Activated effector memory CD4-positive, alpha-beta T cell treated with Interleukin-2 at 50 U/mL for 16 hours (primary cell): ENCODE measurements at places on chromosomes 3 and 15.

GRCh38 chr3:125374996-125375941 lies at the start of gene ZNF148:
Gene ZNF148, minus strand, starts transcription at chr3:125375325. Its CDS starts 61,685 bp downstream, at chr3:125313640.
- peak; percentile 89 for DNase-seq

DNA sequence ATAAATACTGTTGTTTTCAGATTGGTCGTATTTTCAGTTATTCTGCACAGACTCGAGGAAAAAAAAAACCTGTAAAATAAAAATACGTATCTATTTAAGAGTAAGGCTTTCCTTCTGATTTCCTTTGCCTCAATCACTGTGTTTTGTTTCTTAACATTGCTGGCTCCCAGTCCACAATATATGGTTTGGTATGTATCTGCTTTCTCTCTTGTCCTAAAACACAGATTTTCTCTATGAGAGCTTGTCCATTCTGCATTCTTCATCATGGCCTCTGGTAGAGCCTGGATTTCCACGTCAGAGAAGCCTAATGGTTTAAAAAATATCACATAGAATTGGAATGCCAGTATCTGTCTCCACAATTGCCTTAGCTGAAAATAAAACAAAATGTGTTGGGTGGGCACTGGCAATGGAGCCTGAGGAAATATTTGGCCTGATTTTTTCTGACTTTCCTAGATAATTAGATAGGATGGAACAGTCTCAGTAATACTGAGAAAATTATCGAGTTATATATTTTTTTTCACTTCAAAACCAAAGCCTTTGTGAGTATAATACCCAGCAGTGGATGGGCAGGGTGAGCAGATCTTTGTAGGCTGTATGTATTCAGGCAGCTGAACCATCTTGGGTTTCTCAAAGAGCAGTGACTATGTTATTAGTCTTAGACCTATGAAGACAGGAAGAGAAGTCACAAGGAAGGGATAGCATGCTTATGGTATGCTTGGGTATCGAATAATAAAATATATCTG lies 1.9 kb downstream of the CD200 start:
- no peak for DNase-seq

- no peak for DNase-seq
Measured at GRCh38 chr15:56227306-56227705, 16.4 kb downstream of the RFX7 start.

DNA sequence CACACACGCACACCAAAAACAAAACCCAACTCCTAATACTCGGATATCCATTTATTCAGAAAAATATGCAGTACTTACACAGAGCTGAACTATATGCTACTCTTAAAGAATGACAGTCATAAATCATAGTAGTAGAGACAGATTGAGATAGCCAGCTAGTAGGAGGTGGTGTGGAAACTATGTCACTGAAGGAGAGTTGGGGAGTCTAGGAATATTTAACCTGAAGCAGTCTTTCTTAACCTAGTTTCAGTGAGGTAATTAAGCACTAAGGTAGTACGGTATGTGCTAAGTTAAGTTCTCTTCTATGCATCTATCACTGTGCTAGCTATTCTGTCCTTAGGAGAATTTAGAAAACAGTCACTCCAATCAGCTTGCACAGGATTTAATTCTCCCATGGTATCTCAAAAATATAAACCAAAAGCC lies 54.2 kb downstream of the ANKRD28 start:
- no peak for DNase-seq

DNA sequence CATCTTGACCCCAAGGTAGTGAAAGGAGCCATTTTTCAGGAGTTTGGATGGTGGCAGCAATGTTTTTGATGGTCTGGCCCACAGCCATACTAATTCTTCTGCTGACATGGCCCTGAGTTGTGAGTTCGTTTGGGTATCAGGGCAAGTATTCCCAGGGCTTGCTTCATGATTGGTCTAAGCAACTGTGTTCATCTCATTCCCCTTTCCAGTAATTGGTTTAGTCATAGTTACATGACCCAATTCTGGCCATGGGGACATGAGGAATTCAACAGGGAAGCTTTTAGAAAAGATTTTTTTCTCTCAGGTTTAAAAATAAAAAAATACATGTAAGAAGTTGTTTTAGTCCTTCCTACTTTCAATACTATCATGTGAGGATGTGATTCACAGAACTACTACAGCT lies 150.5 kb upstream of the NPHP3 start:
- no peak for DNase-seq

GRCh38 chr3:141228395-141228794 lies 3.2 kb upstream of the PXYLP1 start:
- no peak for DNase-seq

GRCh38 chr3:192858849-192859585 lies 58.6 kb downstream of the MB21D2 start:
- DNase-seq = no peak

DNA sequence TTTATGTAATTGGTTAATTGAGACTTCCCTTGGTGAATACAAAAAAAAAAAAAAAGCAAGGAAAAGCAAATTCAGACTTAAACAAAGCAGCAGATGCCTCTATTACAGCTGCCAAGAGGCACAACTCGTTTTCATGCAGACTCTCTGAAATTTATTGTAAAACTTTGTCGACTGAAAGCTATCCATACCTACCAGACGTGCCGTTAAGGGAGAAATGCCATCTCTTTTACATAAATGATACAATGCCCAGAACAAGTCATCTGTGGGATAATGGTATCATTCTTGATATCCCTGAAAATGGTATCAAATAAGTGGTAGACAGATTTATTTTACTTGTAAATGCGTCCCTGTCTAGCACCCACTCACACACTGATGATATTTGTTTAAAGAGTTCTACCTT lies 724.2 kb downstream of the NSUN3 start:
- DNase-seq = no peak

DNA sequence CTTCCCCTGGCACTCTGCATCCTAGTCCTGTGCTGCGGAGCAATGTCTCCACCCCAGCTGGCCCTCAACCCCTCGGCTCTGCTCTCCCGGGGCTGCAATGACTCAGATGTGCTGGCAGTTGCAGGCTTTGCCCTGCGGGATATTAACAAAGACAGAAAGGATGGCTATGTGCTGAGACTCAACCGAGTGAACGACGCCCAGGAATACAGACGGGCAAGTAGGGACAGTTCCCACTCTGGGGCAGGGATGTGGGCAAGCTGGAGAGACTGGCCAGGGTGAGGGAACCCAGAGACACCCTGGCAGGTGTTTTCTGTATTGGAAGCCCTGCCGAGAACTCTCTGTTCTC lies 247 bp downstream of the FETUB start:
- no peak for DNase-seq

GRCh38 chr15:62994975-62995681 lies 47.4 kb upstream of the TPM1 start:
- DNase-seq = no peak

GRCh38 chr3:134104031-134104430 lies 74.3 kb upstream of the SLCO2A1 start:
- no peak for DNase-seq

- no peak for DNase-seq
Measured at GRCh38 chr3:31610700-31611275, 78.1 kb downstream of the STT3B start.

- no peak for DNase-seq
Measured at GRCh38 chr3:120209425-120209824, 75.6 kb downstream of the GPR156 start.

- DNase-seq = no peak
Measured at GRCh38 chr3:169841171-169841570, 28.5 kb upstream of the LRRC34 start.

- no peak for DNase-seq
Measured at GRCh38 chr3:81931265-81932251, 170.1 kb upstream of the GBE1 start.

DNA sequence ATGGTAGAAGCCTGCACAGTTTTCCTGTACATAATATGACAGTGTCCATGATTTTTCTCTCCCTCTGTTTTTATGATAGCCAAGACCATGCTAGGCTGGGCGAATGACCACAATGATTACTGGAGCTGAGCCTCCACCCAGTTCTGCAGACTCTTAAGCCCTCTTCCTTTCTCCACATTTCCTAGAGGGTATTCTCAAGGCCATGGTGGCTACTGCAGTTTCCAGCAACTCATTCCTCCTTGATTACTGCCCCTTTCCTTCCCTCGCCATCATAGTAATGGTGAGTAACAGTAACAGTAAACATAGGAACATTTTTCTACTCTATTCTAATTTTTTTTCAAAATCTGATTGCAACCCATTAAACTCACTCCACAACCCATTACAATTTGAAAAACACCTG lies 20.2 kb downstream of the TNIK start:
- DNase-seq = no peak

DNA sequence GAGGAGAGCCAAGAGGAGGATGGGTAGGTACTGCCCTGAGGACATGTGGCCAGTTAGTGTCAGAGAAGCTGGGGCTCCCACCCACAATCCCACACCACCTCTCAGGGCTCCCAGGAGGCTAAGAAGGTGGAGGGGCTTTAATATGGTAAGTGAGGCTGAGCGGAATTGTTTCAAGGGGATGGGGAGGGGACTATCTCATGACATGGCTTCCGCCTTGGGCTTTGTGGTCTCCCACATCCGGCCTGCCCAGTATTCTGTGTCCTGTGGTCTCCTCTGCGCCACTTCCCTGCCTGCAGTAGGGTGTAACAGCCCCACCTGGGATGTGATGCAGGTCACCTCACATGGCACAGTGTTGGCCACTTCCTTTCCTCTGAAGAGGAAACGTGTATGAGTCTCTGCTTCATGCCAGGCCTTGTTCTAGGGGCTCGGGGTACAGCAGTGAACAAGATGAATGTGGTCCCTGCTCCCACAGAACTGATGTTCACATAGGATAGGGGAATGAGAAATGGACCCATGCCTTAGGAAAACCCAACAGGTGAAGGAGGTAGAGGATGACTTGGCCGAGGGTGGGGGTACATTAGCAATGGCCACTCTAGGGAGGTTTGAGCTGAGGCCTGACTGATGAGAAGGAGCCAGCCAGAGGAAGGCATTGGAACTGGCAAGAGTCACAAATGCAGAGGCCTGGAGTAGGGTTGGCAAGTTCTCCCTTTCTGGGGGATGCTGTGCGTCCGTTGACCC lies 3.2 kb downstream of the NEIL1 start:
- DNase-seq = peak; percentile 75

DNA sequence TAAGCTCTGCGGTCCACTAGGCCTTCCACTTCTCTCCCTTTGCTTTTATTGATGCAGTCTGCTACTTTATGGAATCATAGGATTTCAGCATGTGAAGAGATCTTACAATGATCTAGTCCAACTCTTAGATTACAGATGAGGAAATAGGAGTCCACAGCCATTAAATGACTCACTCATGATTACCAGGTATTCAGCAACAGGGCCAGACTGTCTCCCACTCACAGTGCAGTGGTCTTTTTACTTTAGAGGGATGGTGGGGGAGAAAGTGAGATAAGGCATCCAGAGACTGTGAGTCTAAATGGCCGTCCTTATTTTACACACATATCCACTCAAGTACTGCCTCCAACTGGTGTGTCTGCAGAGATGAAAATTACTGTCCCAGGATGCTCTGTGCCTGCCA lies 88.5 kb upstream of the SKOR1 start:
- no peak for DNase-seq

DNA sequence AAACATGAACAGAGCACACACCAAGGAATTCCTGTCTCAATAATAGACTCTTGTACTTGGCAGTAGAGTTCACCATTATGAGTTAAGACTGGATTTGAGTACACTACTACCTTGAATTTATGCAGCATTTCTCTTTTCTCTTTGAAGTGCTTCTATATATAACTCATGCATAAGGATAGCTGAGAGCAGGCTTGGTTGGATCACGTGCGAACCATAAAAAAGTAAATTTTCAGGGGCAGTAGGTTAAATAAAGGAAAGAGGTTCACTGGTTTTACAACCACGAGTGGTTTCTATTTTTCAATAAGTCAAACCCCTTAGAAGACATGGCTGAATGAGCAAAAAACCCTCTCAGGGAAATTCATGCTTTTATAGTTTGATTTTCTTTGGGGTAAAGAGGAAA lies 28.6 kb upstream of the PDZRN3 start:
- no peak for DNase-seq
